Stimulated activated naive CD4-positive, alpha-beta T cell treated with Interleukin-2 at 50 U/mL for 16 hours (primary cell): ENCODE measurements at places on chromosomes 4 and X.

DNA sequence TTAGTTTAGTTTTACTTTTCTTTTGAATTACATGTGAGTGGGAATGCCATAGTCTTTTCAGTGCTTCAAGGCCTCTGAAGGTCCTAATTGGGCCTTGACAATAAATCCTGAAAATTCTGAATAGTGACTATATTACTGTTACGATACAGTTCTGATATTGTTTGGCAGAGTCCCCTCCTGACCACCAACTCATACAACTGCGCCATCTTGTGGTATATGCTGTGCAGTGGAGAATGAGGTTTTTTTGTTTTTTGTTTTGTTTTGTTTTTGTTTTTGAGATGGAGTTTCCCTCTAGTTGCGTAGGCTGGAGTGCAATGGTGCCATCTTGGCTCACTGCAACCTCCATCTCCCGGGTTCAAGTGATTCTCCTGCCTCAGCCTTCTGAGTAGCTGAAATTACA lies 56.6 kb upstream of the CHRDL1 start:
- no peak for DNase-seq

DNA sequence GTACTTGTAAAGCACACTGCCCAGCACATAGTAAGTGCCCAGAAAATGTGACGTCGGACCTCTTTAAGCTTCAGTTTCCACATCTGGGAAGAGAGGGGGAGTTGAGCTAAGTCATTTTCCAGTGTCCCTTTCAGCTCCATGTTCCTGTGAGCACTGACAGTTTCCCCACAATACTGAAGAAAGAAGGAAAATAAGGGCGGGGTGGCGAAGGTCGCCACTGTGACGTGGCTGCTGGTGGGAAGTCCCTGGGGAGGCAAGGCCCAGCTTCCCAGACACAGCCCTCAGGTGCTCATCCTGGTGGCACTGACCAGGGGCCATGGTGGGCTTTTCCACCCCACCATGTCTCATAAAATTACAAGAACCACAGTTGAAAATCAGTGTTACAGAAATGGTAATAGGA lies 121.8 kb downstream of the PTTG2 start:
- no peak for DNase-seq

GRCh38 chrX:19556202-19556601 lies 40.9 kb upstream of the MAP3K15 start:
- DNase-seq, result no peak

DNA sequence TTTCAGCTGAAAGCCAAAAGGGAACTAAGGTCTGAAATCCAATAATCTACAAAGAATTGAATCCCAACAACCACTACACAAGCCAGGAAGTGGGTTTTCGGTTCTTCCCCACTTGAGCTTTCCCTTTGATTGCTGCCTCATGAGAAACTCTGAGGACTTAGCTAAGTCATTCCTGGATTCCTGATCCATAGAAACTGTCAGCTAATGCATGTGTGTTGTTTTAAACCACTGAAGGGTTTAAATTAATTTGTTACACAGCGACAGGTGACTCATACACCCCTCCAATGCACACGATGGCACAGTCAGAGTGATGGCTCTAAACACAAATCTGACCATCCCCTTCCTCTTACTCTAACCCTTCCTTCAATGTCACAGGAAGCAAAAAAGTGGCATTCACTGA lies 282.9 kb downstream of the RAB28 start:
- no peak for DNase-seq

DNA sequence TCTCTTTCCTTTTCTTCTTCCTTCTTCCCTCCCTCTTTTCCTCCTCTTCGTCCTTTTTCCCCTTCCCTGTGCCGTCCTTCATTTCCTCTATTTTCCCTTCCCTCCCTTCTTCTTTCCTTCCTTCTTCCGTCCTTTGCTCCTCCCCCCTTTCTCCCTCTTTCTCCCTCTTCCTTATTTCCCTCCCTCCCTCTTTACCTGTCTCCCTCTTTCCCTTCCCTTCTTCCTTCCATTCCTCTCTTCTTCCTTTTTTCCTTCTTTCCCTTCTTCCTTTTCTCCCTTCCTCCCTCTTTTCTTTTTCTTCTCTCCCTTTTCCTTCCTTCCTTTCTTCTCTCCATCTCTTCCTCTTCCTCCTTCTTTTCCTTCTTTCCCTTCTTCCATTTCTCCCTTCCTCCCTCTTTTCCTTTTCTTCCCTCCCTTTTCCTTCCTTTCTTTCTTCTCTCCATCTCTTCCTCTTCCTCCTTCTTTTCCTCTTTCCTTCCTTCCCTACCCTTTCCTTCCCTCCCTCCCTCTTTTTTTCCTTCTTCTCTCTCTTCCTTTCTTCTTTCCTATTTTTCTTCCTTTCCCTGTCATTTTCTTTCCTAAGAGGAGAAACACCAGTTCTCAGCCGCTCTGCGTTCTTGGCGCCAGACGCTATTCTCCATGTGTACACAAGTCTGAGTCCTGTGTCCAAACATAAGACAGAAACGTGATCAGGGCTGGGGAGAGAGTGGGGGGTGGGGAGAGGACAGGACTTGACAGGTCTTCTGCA lies 597.1 kb downstream of the MID1IP1 start:
- no peak for DNase-seq

GRCh38 chr4:47831026-47831679 lies 6.7 kb downstream of the CORIN start:
- no peak for DNase-seq

DNA sequence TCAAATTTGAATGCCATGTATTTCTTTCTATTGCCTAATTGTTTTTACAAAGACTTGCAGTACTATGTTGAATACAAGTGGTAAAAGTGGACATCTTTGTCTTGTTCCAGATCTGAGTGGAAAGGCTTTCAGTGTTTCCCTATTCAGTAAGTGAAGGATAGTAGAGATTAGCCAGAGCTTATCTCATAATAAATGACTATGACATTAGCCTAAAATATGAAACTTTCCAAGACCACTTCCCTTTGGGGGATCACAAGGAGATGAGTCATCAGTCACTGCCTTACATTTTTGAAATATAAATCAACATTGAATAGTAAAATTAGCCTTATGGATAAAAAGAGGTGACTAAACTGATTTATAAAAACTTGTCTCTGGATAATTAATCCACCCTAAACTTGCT lies 554.1 kb upstream of the MAGEB2 start:
- DNase-seq, result no peak

DNA sequence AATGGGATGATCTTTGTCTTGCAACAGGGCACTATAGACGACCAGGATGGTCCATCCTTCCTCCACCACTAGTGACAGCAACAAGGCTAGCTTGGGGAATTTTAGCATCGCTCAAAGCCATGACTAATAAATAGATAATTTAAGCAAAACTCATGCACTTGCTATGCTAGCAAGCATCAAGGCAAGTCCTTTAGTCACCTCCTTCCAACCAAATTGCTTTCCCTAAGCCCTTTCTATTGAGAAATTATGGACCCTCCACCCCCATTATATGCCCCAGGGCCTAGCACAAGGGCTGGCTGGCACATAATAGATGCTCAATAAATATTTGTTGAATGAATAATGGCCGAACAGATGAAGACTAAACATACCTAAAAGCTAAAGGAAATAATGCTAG lies 28.6 kb downstream of the SLC16A2 start:
- no peak for DNase-seq

GRCh38 chr4:140308366-140309123 lies 64.9 kb upstream of the SCOC start:
- DNase-seq, result no peak

GRCh38 chrX:22047468-22047867 lies 15.3 kb downstream of the PHEX start:
- DNase-seq, result no peak
